Activated T-cell treated with anti-CD3 and anti-CD28 coated beads, Interleukin-2, amount 50 U/mL, for 72 hours (primary cell): ENCODE measurements at places on chromosomes 4 and X. TPM values are rescaled to one million over a fixed set of nuclear protein-coding genes. Genes with fewer than 3 reads are reported as not detected.

GRCh38 chr4:78168029-78168428 is 110.9 kb downstream of the FRAS1 start:
- H3K27ac ChIP-seq = no peak overlapping the region
- DNase-seq = no peak
- no peaks in the 10 kb centered on the region for H3K36me3 ChIP-seq
- no peaks in the 10 kb centered on the region for H3K4me1 ChIP-seq

GRCh38 chrX:9866633-9867032 is 80.4 kb downstream of the SHROOM2 start:
- no peak overlapping the region for H3K27ac ChIP-seq
- H3K36me3 ChIP-seq = no peaks in the 10 kb centered on the region
- H3K4me1 ChIP-seq = no peaks in the 10 kb centered on the region
- H3K4me3 ChIP-seq = no peak overlapping the region
- H3K27me3 ChIP-seq = peaks cover 34% of the 10 kb centered on the region
- DNase-seq = no peak

- peaks cover 28% of the 10 kb centered on the region for H3K4me1 ChIP-seq
- no peak overlapping the region for H3K27ac ChIP-seq
- peaks cover 65% of the 10 kb centered on the region for H3K27me3 ChIP-seq
- H3K4me3 ChIP-seq = no peak overlapping the region
These were observed 137.5 kb downstream of the PALLD start for GRCh38 chr4:168634276-168634802.

GRCh38 chr4:128528793-128529553 is 241.4 kb upstream of the PGRMC2 start:
- no peak overlapping the region for H3K27ac ChIP-seq
- no peak overlapping the region for H3K4me3 ChIP-seq
- no peaks in the 10 kb centered on the region for H3K36me3 ChIP-seq

- no peaks in the 10 kb centered on the region for H3K36me3 ChIP-seq
- no peak overlapping the region for H3K4me3 ChIP-seq
- no peak overlapping the region for H3K27ac ChIP-seq
- H3K27me3 ChIP-seq = no peaks in the 10 kb centered on the region
These were observed 740.6 kb upstream of the TENM3 start for GRCh38 chr4:181502611-181503010.

Gene CT47B1
- total RNA-seq = not detected
